Activated naive CD8-positive, alpha-beta T cell treated with anti-CD3 and anti-CD28 coated beads for 36 hours (primary cell): ENCODE measurements at places on chromosomes 13 and 19.

DNA sequence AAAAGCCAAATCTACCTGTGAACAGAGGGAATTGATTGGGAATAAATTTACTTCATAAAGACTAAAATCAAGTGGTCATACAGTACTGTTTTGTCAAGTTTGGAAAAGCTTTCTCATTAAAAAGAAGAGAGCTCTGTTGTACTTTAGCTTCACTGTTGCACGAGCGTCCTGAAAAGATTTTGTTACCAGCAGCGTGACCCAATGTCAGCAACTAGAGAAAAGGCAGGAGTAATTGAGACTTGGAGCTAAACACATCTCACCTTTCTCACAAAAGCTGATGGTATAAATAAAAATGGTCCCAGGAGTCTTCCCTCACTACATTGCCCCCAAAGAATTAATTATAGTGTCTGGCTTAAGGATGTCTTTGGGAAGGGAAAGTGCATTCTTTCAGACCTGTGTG is 613.7 kb downstream of the OLFM4 start:
- no peak for DNase-seq

DNA sequence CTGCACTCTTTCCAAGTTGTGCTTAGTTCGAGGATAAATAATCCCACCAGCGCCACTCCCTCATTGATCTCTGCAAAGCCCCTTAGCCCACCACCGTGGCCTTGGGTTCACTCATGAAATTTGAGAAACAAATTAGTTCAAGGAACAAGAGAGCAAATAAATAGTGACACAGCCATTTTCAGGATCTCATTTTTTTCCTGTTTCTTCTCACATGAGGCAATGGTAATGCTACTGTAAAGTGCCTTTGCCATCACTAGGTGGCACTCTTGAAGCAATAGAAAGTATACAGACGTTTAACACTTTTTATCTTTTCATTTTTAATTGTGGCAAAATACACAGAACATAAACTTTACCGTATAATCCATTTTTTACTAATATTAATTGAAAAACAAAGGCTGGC is 76.8 kb upstream of the ZNF835 start:
- no peak for DNase-seq

- DNase-seq: no peak
Observed at GRCh38 chr13:63041640-63042414, 1626.2 kb upstream of the PCDH20 start.

DNA sequence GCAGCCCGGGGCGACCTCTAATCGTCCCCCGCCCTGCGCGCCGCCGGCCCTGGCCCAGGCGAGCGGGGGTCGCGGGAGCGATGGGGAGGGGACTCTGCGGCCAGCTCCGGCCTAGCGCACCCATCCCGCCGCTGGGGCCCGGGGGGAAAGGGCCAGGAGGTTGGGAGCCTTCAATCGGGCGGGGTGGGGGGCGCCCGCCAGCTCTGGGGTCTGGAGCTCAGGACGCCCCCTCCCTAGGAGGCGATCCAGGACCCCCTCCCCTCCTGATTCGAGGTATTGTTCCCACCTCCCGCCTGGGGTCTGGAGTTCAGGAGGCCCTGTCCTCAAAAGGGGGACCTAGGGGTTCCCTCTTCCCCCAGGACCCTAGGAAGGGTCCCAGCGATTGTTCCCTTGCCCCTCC is 430 bp downstream of the ZNF358 start:
- DNase-seq: no peak

- DNase-seq: no peak
Observed at GRCh38 chr13:45943965-45944364, 92.4 kb upstream of the SIAH3 start.

DNA sequence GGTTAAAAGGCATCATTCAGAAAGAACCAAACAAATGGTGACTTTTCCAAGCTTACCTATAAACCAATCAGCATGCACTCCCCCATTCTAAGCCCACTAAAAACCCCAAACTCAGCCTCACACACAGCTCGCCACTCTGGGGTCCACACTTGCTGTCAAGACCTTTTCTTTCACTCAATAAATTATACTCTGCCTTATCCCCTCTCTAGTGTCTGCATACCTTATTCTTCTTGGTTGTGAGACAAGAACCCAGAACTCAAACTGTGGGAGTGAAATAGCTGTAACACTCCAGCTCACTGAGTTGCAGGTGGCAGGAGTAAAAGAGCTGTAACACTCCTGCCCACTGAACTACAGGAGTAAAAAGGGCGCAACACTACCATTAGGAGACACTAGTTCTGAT is 559.0 kb downstream of the TBC1D4 start:
- no peak for DNase-seq

DNA sequence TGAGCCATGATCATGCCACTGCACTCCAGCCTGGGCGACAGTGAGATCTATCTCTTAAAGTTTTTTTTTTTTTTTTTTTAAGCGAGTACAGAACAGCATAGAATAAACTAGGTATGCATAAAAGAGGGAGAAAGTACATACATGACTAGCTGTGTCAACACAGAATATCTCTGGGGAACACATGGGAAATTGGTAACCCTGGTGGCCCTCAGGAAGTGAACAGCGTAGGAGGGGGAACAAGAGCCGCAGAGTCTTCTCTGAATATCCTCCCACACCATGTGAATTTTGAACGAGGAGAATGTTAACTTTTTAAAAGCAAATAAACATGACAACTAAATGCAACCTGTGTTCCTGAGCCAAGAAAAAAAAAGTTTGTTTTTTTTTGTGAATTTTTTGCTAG is 15.2 kb downstream of the PHLDB3 start:
- DNase-seq: no peak

DNA sequence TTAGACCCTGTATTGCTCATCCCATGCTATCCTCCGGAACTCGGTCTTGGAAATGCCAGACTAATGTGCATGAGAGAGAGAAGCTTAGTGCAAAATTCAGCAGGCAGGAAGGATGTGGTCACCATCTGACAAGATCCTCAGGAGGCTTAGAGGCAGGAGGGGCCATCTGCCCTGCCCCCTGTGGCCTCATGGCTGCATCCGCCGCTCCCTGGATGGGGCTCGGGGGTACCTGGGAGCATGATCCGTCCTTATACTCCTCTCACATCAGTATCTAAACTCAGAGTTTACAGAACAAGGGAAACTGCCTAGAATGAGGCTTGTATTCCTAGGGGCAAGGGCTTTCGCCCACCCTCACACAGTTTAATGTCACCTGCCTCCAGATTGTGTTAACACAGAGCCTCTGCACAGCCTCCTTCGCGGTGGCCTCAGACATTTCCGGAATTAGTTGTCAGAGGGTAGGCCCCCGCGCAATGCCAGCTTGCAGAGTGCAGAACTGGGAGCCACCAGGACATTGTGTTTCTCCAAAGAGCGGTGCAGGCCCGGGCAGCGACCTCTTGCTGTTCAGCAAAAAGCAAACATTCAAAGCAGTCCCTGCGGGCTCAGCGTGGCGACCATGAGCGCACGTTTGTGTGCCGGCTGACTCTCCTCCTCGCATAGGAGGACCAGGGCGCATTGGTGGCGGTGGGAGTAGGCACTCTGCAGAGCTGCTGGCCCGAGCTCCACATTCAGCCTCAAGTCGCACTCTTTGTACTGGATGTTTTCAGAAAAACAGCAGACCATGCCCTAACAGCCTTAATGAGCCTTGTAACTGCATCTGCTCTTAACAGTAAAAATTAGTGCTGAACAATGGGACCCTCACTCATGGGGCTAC is 39.1 kb downstream of the GPR12 start:
- peak; percentile 42 for DNase-seq

DNA sequence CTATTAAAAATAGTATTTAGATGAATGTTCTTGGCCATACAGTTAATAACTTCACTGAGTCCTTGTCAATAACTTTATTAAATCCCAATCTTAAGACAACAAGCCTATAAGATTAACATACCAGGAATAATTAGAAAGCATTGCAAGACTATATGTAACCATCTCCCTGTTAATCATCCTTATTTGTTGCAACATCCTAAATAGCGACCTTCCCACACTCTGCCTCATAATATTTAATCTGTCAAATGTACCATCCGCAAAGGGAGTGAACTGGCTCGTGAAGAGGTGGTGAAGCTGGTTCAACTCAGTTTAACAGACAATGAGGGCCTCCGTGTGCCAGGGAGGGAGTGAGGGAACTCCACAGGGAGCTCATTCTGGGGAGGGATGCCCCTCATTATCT is 33.9 kb downstream of the KL start:
- DNase-seq: no peak

DNA sequence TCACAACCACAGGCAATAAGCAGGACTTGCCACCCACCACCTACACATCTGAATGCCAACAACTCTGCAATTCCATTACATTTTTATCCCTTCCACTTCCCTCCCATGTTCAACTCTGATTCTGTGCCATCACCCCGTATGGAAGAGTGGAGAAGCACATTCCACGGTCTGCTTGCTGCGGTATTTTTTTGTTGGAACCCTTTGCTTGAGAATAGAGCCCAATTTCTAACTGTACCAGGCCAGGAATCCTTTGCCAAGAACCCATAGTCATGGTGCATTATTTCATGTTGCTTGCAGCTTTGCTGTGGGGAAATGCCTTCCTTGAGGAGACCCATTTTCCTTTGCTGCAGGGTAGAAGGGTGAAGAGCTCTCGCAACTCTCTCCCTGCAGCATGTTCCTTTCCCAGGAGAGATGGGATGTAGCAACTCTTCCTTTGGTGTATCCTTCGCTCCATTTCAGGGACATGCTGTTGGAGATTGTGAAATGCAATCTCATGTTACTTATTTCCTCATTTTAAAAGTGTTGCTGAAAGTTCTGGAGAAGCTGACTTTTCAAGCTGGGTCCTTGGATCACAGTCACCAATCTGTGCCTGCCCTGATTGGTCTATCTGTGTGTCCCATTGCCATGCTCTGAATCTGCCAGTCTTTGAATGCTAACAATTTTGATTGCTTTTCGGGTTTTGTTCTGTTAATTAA is 69.8 kb upstream of the STARD13 start:
- DNase-seq: no peak

GRCh38 chr19:40216777-40217026 is 1.5 kb downstream of the TTC9B start:
- no peak for DNase-seq

DNA sequence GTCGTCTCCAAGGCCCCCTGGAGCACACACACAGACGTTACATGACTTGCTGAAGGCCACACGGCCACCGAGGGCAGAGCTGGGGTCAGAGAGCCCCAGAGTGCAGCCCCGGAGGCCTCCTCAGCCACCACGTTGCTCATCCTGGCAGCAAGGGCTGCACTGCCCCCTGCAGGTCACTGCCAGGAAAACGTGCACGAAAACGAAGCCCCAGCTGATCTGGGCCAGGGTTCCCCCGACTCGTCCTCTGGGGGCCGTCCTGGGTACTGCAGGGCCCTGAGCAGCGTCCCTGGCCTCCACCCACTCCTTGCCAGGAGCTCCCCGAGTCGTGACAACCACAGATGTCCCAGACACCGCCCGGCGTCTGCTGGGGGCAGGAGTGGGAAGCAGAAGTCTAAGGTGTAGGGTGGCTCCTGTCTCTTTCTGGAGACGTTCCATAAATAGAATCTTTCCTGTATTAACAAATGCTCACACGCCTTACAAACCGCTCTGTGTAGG is 3.4 kb downstream of the TPGS1 start:
- DNase-seq: peak; percentile 96

GRCh38 chr19:593505-593904 is 3.8 kb downstream of the HCN2 start:
- DNase-seq: no peak

GRCh38 chr19:49746206-49746958 is 16.7 kb downstream of the TSKS start:
- peak; percentile 74 for DNase-seq

GRCh38 chr13:62593804-62594203 is 1178.2 kb upstream of the PCDH20 start:
- no peak for DNase-seq

DNA sequence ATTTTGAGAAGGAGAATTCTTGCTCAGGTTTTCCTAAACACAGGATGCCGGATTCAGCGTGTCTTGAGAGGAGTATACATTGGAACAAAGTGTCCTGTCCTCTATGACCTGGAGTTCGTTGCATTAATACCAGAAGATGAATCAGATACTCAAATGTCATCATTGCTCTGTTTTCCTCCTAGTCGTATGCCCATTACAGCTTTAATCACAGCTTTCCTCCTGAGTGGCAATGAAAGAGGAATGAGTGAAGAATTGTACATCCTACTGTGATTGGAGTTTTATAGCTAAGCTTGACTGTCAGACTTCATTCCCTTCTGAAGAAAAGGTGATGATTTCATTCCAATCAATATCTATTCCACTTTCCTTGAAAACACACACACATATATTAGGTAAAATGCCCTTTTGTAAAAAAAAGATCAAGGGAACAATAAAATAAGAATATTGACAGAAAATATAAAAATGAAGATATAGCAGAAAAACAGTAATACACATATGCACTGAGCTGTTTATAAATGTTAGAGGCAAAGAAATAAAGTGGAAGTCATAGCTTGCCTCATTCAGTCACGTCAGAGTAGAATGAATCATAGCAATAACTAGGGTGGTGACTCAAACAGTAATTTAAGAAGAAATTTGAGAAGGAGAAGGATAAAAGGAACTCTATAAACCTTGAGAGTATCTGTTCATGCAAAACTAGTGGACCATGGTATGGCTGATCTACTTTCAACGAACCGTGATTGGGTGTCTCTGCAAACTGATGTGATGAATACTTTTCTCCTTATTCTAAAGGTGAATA is 501.5 kb downstream of the SUCLA2 start:
- DNase-seq: no peak

- no peak for DNase-seq
Observed at GRCh38 chr19:49362929-49363267, 682 bp upstream of the TEAD2 start.

GRCh38 chr19:53196777-53197396 is 3.7 kb upstream of the ZNF665 start:
- peak; percentile 90 for DNase-seq

DNA sequence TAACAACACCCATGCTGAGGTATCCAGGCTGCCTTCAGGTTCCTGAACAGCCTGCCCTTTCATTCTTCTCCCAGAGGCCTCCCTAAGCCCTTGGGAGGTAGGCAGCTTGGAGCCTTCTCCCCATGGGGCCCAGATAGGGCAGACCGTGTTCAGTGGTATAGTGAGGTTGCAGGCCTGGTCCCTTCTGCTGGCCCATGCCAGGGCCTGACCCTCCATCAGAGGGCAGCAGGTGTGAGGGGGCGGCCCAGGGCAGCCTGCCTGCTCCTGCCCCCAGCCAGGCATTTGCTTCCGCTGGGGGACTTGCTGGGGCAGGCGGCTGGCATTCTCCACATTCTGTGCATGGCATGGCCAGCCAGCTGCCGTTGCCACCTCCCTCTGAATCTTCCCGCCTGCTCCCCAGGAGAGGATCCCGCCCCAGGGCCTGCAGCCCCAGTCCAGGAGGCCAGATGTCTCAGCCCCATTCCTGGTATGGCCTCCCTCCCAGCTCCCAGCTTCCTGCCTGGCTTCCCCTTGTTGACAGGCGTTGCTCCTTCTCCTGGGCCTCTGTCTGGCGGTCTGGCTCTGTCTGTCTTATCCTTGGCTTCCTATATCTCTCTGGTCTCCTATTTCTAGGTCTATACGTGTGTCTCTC is 8.9 kb downstream of the CIC start:
- DNase-seq: no peak
